Femur (tissue), 1 donor: ENCODE measurements at places on chromosomes 16 and 17.
A peak's percentile ranks its signal among the peaks of the same experiment; 100 is the strongest.

GRCh38 chr16:73778887-73779286 lies 517.7 kb upstream of the PSMD7 start:
- DNase-seq, result no peak

DNA sequence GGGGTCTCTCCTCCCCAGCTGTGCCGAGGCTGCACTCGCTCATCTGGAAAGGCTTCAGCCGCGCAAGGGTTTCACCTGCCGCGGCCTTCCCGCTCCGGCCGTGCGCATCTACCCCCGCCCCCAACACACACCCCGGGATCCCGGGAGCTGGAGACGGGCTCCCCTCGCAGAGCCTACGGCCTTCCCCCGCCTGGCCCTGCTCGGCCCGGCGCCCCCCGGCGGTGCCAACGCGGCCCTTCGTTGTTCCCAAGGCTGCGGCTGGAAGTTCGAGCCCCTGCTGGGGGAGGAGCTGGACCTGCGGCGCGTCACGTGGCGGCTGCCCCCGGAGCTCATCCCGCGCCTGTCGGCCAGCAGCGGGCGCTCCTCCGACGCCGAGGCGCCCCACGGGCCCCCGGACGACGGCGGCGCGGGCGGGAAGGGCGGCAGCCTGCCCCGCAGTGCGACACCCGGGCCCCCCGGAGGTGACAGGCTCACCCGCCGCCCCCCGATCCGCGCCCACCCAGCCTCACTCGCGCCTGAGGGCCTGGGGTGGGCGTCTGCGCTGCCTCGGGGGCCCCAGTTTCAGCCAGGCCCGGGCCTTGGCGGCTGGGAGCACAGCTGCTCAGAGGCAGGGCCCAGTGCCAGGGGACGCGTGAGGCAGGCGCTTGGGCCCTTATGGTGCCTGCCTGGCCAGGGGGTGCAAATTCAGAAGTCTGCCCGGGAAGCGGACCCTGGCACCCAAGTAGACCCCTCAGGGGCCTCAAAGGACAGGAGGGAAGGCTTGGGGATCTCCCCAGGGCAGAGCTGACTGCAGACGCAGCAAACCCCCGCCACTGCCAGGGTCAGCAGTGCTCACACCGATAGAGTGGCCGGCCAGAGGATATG lies 11.2 kb downstream of the GALK1 start:
- peak; percentile 83 for DNase-seq

- DNase-seq, result no peak
These were observed 36.1 kb downstream of the MAP3K3 start for GRCh38 chr17:63658366-63658765.

DNA sequence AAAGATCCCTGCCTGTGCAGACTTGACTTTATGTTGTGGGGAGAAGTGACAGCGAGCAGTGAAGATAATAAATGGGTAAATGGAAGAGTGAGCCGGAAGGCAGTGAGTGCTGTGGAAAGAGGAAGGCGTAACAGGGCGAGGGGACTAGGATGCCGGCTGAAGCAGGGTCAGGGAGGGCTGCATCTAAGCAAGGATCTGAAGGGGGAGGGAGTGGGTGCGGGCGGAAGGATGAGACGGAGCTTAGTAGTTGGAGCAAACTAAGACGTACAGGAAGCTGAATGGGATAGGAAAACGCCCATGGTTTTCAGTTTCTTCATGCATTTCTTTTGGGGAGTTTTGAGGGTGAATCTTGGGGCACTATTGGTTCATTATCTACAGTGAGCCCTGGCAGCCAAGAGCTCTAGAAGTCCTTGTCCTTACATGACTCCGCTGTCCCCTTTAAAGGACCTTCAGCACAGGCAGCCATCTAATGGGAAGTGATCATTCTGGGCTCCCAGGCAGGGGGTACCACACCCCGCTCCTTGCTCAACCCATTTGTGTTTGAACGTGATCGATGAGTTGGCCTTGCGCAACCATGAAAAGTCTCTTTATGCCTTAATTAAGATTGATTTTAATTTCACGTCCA lies 10.4 kb upstream of the NAT9 start:
- no peak for DNase-seq

DNA sequence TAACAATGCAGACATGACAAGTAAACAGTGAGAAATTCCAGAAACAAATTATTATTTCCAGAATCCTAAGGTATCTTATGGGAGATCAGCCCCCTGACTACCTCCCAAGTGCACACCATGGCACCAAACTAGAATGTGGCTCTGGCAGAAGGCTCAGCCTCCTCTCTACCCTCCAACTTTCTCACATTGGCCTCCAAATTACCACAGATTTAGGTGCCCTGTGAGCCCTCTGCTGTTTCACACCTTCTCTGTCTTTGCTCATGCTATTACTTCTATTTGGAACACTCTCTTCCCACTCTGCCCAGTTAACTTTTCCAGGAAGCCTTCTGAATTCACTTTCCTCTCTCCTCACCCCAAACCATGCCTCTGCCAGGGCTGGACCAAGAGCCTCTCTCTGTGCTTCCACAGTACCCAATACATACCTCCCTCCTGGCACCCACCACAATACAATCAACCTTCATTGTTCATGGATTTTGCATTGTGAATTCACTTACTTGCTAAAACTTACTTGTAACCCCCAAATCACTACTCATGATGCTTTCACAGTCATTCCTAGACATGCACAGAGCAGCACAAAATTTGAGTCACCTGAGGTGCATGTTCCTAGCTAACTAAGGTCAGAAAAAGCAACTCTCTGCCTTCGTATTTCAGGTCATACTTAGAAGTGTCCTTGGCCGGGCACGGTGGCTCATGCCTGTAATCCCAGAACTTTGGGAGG lies 31.4 kb downstream of the SMG6 start:
- DNase-seq, result no peak

DNA sequence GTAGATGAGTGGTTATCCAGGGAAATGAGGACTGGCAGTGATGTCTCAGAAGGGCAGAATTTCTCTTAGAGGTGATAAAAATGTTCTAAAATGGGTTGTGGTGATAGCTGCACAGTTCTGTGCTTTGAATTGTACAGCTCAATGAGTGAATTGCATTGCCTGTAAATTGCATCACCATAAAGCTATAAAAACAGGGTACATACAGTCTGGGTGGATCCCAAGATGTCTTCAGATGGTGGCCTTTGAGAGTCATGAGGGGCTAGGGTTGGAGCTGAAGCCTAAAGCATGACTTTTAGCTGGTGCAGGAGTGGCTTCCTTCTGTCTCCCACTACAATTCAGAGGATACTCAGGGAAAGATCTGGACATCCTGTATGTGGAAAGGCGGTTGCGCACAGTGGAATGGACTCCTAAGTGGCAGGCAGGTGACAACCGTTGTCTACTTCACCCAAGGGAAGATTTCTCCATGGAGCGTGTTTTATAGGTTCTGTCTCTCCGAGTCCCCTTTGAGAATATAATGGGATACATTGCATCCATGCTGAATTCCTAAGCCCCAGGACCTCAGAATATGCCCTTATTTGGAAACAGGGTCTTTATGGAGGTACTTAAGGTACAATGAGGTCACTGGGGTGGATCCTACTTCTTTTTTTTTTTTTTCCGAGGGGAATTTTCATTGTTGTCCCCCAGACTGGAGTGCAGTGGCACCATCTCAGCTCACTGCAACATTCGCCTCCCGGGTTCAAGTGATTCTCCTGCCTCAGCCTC lies 1.6 kb upstream of the IL32 start:
- no peak for DNase-seq

DNA sequence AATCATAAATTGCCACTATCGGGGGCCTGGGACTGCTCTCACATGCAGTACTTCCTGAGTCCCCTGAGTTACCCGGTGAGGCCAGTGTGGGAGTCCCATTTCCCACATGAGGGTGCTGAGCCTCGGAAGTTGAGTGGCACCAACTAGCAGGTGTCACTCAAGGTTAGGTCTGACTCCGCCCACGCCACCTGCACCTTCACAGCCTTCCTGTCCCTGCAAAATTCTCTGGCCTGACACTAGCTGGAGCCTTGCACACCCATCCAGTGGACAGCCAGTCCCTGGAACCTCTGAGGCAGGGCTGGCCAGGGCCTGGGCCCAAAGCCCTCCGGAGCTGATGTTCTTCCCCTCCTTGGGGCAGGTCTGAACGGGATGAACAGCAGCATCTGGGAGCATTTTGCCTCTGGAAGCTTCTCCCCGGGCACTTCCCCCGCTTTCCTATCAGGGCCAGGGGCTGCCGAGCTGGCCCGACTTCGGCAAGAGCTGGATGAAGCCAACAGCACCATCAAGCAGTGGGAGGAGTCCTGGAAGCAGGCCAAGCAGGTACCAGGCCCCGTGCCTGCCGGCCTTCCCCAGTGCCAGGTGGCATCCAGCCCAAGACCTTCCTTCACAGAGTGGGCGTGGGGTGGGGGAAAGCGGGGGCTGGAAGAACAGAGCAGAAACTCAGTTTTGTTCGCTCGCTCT lies 21.9 kb downstream of the UNC13D start:
- DNase-seq, result peak; percentile 19

DNA sequence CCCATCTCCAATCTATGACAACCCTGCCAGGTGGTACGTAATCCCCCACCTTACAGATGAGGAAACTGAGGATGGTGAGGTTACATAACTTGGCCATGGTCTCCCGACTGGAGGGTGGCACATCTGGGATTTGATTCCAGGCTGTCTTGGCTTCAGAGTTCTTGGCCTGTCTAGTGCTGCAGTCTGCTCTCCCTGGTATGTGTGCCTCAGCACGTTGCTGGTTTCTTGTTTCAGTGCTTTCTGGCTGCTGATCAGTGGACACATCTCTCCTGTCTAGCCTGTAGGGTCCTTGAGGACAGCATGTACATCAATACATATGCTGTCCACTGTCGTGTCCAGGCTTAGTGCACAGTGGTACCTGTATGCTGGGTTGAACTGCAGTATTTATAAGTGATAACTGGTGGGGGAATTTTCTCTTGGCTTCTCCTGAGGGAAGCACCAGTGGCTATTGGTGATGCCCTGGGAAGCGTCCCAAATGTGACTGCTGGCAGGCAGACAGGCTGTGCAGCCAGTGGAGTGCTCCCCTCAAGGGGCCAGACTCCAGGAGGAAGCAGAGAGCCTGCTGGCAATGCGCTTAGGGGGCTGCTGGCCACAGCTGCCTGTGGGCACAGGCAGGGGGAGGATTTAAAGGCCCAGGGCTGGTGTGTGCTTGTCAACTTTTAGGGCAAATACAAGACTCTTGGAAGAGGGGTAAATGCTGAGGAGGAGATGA lies 14.4 kb downstream of the CTRL start:
- DNase-seq, result peak; percentile 82

- no peak for DNase-seq
These were observed 32.3 kb downstream of the ATPAF2 start for GRCh38 chr17:18006495-18007239.

DNA sequence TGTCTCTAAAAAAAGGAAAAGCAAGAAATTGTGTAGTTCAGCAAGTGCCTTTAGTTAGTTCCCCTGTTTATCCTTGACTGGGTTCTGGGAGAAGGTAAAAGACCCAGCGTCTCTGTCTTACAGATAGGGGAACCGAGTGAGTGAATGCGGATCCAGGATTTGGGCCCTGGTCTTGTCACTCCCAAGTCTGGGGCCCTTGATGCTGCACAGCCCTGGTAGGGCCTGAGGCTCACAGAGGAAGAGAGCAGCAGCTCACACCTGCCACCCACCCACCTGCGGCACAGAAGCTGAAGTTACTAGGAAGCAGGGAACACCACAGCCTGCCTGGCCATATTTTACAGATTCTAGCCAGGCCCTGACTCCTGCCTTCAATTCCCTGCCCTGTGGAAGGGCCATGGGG lies 22.2 kb downstream of the LASP1 start:
- DNase-seq, result no peak

GRCh38 chr17:50280068-50280467 lies 5.8 kb downstream of the TMEM92 start:
- no peak for DNase-seq

DNA sequence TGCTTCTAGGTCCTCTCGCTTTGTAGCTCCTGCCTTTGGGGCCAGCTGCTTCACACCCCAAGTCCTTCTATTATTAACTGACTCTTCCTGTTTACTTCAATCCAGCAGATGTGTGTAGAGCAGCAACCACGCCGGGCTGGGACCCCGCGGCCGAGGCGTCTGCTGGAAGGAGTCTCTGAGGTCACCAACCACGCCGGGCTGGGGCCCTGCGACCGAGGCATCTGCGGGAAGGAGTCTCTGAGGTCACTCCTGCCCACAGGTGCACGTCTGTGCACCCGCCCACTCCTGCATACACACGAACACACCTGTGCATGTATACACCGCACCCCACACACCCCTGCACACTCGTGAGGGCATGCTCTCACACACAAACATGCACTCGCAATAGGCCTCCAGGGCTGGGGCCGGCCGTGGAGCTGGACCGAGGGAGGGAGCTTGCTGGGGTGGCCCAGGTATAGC lies 7.8 kb upstream of the TEX19 start:
- no peak for DNase-seq

- DNase-seq, result peak; percentile 88
These were observed 53.6 kb downstream of the C17orf67 start for GRCh38 chr17:56779898-56780777.

DNA sequence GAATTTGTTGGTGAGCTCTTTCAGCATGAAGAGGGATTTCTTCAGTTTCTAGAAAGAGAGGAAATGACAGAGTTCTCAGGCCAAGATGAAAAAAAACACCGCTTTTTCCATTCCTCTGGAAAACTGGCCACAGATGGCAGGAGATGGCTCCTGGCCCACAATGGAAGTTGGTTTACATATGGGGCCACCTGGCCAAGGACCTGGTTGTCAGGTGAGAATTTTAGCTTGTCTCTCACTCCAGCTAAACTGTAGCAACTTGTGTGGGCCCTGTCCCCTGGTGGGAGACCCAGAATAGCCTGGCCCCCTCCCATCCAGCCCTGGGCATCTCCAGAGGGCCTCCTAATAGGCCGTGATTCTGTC lies 33.6 kb downstream of the LGALS9 start:
- no peak for DNase-seq
